ENCODE measurements at places on chromosomes 5 and 9.
A peak's percentile ranks its signal among the peaks of the same experiment; 100 is the strongest.

DNA sequence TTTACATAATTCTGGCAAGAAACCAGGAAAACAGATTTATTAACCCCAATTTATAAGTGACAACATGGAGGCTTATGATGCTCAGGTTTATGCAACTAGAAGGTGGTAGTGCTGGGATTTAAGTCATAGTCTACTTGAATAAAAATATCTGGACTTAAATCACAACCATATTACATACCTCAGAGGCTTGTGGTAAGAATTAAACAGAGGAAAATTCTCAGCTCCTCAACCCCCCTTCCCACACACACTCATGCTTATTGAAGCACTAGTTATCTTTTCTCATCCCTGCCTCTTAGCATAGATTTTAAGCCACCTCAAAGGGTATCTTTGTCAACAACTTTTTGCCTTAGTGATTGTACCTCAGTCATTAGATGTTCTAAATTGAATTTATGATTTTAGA lies 731.0 kb downstream of the PRELID2 start:
- peak; percentile 17 for DNase-seq

GRCh38 chr9:136979769-136980587 lies 2.7 kb downstream of the PTGDS start:
- no peak for DNase-seq

DNA sequence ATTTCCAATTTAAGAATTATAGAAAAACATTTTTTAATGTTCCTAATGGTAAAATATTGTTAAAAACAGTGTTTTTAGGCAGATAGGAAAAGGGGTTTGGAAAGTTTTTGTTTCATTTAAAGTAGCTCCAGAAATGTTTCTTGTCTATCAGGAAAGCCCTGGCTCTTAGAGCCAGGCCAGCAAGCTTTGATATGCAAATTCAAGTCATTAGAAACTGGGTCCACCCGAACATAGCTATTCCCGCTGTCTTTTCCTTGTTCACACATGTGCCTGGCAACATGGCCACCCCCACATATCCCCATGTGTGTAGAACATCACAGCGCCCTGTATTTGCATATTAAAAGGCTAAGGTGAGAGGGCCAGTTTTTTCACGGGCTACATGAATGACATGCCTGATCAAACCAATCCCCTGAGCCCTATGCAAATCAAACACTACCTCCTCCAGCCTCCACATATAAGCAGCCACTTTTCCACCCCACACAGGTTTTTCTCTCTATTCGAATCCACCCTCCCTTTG lies 925.3 kb upstream of the CDH10 start:
- no peak for DNase-seq

DNA sequence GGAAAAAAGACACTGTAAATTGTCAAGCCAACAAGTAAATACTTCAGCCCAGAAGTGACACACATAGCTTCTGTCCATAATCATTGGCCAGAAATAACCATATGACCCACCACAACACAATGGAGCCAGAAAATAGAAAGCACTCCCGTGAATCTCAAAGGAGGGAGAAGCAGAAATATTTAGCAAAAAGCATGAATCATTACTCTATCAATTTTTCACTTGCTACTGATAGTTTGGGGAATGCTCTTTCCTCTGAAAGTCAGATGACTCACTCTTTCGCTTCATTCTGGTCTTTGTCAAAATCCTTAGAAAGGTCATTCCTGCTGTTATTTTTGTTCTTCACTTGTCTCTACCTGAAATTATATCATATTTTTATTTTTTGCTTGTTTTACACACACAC lies 312.6 kb downstream of the TMEM232 start:
- peak; percentile 73 for DNase-seq

DNA sequence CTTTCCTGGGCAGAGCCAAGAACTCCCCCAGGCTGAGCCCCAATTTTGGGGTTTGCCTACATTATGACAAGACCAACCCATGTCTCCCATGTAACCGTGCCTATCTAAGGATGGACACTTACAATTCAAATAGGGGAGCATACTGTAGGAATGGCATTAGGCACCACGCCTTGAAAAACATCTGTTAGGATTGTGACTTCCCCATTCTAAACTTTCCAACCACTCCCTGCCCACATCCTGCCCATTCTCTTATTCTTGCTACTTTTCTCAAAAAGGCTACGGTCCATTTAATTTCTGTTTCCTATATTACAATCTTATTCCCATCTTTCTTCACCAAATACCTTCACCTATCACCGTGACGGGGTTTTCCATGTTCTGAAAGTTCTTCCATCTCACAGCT lies 99.2 kb downstream of the LPAR1 start:
- DNase-seq: no peak

DNA sequence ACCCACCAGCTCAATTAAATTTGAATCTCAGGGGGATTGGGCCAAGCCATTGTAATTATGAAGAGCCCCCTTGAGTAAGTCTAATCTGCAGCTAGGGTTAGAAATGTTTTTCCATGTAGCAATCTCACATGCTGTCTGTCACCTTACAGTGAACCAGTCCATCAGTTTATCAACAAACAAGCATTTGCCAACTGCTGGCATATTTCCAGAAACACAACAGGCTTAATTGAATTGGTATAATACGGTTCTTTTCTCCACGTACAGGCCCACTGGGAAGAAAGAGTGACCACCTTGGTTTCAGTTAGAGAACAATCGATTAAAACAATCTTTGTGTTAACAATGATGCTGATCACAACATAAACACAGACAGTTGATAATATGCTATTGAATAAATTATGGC lies 67.4 kb downstream of the NSUN2 start:
- DNase-seq: no peak

DNA sequence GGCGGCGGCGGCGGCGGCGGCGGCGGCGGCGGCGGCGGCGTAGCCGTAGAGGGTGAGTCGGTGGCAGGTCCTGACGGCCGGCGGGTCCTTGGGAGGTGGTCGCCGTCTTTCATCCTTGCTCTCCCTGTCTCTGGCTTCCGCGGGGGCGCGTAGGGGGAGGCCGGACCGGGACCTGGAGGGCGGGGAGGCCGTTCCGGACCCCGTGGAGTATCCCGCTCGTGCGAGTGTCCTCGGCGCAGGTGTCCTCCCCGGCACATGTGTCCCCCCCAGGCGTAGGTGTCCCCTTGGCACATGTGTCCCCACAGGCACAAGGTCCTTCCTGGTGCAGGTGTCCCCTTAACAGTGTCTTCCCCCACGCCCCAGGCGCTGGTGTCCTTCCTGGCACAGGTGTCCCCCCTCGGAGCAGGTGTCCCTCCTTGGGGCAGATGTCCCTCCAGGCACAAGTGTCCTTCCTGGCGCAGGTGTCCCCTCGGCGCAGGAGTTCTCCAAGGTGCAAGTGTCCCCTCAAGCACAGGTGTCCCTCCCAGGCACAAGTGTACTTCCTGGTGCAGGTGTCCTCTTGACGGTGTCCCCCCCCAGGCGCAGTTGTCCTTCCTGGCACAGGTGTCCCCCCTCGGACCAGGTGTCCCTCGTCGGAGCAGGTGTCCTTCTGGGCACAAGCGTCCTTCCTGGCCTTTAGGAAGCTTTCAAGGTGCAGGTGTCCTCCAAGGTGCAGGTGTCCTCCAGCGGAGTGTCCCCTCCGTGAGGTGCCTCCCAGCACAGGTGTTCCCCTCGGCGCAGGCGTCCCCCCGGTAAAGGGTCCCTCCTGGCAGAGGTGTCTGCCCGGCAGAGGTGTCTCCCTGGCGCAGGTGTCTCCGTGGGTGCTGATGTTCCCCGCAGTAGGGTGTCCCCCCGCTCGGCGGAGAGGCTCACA lies 519 bp downstream of the EXOC3 start:
- DNase-seq: no peak

DNA sequence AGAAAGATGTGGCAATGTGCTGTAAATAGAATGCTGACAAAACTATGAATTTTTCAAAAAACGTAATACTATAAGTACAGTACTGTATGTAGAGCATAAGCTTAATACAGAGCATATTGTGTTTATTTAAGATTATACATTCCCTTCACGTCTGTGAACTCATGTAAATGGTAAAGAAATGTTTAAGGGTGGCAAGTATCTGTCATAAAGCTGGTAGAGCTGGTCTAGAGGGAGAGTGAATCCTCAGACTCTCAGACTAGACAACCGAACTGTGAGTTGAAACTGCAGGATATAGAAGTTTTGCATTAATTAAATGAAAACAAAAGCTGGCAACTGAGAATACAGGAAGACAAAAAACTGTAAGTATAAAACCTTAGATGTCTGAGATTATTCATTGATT lies 87.3 kb upstream of the ANXA1 start:
- DNase-seq: no peak

DNA sequence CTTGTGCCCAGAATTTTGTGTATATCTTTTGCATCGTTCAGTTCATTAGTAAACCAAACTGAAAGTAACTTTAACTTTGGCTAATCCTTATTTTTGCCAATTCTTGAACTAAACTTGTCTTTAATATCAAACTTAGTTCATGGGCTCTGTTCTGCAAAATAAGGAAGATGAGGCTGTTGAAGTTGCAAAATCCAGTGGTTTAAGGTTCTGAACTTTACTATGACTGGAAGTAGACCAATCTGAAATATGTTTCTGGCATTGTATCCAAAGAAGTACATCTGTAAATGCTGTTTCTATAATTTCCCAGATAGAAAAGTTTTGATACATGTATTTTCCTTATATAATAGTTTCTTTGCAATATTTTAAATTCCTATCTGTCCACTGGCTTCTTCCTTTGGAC lies 238.1 kb downstream of the CETN3 start:
- no peak for DNase-seq

- no peak for DNase-seq
These were observed 75.3 kb downstream of the ADAMTS2 start for GRCh38 chr5:179269781-179270543.

DNA sequence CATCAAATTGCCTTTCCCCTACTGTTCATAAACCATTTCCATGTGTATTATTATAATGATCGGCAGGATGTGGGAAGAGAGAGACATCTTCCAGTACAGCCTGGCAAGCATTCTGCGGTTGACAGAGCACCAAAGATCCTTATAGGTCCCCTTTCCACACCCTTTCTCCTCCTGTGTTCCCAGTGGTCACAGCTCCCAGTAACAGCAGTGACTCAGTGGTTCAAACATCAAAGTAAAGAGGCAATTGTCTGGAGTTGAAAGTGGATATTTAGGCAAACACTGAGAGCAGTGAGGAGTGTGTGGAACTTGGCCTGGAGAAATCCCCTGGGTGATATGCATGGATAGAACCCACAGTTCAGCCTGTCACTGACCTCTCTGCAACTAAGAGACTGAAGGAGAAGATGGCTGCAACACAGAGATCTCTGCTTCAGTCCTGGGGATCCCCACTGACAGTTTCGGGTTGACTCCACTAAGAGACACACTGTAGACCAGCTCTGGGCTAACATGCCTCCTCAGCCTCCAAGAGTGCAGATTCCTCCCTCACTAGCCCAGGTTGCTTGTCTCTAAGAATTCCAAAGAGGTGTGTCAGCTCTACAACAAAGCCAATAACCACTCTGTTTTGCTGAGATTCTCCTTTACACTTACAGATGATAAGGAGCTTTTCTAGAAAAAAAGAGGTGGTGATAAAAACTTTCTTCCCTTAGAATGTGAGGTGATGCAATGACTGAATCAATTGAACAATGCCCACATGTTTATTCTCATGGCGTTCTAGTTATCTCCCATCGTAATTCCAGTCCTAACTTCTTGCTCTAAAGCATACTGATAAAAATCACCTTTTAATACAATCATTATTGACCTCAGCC lies 94.4 kb upstream of the IL6ST start:
- DNase-seq: peak; percentile 88

DNA sequence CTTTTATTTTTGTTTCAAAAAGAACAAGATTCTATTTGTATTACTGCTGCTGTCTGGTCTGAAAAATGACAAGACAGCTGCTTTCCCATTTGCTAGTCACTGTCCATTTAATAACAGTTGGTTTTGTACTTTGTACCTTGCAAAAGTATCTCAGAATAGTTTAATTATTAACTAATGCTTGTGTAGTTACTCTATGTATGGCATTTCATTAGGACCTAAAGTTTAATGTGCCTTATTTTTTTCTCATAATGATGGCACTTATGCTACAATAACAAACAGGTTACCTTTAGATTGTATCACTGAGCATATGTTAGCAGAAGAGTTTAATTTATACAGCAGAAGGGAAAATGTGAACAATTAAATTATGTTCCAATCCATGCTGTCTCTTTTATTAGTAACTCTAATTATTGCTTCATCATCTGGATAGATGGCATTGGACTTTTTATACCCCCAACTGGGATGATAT lies 134.2 kb downstream of the CDH10 start:
- no peak for DNase-seq

- DNase-seq: peak; percentile 55
These were observed 88.0 kb downstream of the ADAMTS2 start for GRCh38 chr5:179257176-179257682.

GRCh38 chr9:98921732-98922131 lies 22.0 kb upstream of the COL15A1 start:
- no peak for DNase-seq

- no peak for DNase-seq
These were observed 413.6 kb upstream of the ADAMTSL1 start for GRCh38 chr9:18060269-18060934.

DNA sequence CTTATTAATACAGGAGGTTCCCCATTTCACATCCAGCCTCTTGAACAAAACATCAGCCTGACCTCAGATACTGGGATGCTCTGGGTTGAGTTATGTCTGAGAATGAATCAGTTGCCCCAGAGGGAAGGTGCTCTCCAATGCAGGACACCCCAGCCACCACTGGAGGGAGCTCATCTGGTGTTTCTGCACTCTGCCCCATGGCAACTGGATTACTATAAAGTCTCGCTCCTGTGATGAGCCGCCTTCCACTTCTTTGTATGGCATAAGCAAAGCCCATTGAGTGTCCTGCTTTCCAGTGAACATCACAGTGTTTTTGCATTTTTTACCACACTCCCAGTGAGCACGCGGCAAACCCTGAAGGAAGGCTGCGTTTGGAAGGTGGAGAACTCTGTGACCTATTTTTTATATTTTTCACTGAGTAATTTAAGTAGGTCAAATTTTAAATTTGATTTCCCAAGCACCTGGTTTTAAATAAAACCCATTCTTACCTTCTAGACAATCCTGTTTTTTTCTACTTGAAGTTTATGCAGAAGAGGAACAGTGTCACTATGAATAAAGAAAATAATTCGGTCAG lies 176.9 kb upstream of the WWC1 start:
- peak; percentile 50 for DNase-seq

DNA sequence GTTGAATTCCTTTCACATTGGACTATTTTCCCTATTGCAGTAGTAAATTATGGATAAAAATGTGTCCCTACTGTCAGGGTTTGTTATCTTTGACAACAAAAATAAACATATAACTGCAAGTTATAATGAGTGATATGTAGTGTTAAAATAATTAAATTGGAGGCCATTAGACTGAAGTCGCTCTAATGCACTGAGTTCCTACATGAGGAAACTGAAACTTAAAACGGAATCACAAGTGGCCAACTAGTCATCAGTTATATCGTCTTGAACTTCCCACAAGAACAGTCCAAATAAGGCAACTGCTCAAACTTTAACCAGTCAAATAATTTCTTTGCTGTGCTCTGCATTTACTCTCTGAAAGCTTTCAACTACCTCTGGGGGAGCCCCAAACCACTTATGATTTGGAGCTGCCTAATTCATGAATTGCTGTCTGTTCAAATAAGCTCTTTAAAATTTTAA lies 2.1 kb upstream of the IFT74 start:
- no peak for DNase-seq

Measured in fibroblast of skin of abdomen (primary cell).